SJSA1 (cell line): ENCODE measurements at places on chromosomes 7 and 10. TPM values are rescaled to one million over a fixed set of nuclear protein-coding genes. Genes with fewer than 3 reads are reported as not detected.

The SPDYE6 gene
- total RNA-seq: not detected in 2 replicates

The CCDC146 gene
- total RNA-seq: 1.9 TPM in 1 of 2 replicates, not detected in the other

The ZP3 gene
- total RNA-seq: 0.58 and 3.7 TPM in 2 replicates

The NPTX2 gene
- total RNA-seq: 138 and 160 TPM in 2 replicates

The ACBD7 gene
- total RNA-seq: 7.3 and 9.1 TPM in 2 replicates

The PRKAR1B gene
- 7.3 and 26.2 TPM in 2 replicates for total RNA-seq

- no peak for DNase-seq
These were observed 739.5 kb downstream of the SORCS1 start for GRCh38 chr10:106424981-106425380.

GRCh38 chr10:89342206-89342958 lies 14.6 kb downstream of the IFIT3 start:
- no peak for DNase-seq

- DNase-seq: no peak
These were observed 9.6 kb downstream of the GDF10 start for GRCh38 chr10:47309408-47310089.

DNA sequence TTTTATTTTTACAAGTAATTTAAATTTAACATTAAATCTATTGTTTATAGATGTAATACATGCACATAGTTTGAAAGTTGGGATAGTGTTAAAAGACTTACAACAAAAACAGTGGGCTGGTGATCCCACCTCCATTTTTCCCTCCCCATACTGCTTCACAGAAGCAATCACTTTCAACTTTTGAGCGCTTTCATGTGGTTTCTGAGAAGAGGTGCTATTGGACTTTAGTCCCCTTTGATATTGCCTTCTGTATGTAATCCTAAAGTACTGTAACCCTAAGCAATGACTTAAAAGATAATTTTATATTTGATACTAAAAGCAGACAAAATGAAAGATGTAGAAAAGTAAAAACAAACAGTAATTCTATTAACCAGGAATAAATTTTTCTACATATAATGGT lies 88.1 kb upstream of the FAM171A1 start:
- DNase-seq: no peak

DNA sequence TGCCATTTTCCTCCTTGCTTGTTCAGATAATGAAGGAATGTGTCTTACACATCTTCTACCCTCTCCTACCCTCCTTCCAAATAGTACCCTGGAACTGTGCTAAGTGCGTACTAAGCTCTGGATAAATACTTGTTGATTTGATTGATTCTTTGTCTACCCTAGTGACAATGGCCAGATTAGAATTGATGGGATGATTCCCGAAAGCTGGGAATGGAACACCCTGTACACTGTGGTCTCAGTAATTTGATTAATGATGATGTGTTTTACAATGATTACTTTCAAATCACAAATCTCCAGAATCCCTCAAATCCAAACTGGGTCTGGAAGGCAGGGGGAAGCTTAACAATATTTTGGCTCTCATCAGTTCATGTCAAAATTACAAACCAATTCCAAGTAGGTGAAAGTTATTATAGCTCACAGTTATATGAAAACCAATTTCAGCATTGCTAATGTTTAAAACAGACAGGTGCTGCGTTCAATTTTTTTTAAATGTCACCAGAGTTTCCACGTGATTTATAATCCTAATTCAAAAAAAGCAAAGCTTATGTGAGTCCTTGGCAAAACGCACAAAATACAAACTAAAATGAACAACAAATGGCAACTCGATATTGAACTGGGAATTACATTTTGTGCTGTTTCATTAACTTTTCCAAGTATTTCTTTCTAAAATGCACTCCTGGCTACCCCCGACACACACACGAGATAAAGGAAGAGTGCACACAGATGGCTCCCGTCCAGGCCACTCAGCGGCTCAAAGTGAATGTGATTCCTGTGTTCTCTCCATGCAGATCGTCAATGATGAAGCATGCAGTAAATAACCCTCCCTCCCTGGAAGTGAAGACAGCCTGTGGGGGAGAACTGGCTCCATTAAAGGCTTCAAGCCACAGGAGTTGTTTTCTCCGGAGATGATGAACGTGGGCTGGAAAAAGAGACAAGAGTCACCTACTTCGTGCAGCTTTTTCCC lies 21.7 kb upstream of the ADRB1 start:
- no peak for DNase-seq

The IL6 gene
- 3.3 and 5.8 TPM in 2 replicates for total RNA-seq

DNA sequence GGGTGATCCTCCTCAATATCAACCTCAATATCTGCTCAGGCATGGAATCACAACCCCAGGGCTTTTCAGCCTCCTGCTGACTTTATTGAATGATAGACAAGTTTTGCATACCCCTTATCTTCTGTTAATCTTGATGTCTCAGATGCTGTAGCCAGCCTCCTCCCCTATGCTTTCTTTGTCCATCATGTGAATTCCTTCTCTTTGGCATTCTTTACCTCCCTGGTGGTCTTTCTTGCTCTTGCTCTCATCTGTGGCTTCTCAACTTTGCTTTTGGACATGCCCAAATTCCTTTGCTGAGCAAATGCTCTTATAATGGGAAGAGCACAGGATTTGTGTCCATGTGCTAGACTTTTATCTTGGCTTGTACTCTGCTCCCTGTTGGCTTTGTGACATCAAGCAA lies 73.4 kb upstream of the FAM13C start:
- DNase-seq: no peak

- DNase-seq: no peak
These were observed 210.3 kb downstream of the TRIL start for GRCh38 chr7:28747854-28748253.

- DNase-seq: peak; percentile 28
These were observed 44.8 kb downstream of the ADCYAP1R1 start for GRCh38 chr7:31096877-31097258.

The UCN3 gene
- not detected in 2 replicates for total RNA-seq

- no peak for DNase-seq
These were observed 316.3 kb downstream of the FRMD4A start for GRCh38 chr10:14014423-14014822.

GRCh38 chr10:5587151-5588079 lies 62.7 kb downstream of the CALML3 start:
- no peak for DNase-seq

- no peak for DNase-seq
These were observed 93.8 kb downstream of the ADD3 start for GRCh38 chr10:110101464-110102144.

DNA sequence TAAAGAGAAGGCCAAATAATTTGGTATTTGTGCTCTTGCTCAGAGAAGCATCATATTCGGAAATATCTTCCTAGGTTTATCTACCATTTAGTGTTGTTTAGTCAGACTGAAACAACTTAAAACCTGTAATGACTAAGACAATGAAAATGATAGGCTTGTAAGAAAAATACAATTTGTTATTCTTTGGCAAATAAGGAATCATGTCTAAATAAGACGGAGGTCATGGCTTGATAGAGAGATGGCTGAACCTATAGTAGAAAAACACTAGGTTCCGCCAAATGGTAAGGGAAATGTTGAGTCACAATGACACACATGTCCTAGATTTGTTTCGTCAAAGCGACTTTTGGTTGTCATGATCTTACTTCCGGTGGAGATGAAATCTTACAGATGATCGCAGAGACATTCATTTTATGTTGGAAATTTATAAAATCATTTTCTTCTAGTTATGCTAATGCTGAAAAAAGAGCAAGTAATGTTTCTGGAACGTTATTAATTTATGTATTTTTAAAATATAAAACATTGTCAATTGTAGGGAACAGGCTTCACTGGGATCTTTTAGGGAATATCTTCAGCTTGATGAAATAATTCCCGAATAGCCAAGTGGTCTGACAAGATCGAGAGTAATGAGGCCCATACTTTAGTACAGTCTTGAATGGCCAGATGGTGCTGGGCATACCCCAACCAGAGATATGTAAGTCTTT lies 1.0 kb downstream of the SRGN start:
- DNase-seq: no peak

The RSBN1L gene
- 14.9 and 15.3 TPM in 2 replicates for total RNA-seq

The BBIP1 gene
- total RNA-seq: 33.6 and 44.5 TPM in 2 replicates

DNA sequence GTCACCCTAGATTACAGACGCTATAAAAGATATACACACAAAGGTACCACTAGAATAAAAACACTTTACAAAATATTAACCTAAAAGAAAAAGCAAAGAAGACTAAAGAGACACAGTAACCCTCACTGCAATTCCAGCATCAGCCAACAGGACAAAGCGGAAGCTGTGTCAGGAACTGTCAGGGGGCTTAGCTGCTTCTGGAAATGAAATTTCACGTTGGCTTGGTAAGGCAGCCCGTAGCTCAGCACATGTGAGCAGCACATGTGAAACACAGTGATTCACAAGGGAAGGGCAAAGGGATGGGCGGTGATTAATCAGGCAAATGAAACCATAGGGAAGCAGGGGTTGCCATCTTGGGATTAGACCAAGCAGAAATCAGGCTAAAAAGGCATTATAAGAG lies 195.4 kb downstream of the MGMT start:
- no peak for DNase-seq

DNA sequence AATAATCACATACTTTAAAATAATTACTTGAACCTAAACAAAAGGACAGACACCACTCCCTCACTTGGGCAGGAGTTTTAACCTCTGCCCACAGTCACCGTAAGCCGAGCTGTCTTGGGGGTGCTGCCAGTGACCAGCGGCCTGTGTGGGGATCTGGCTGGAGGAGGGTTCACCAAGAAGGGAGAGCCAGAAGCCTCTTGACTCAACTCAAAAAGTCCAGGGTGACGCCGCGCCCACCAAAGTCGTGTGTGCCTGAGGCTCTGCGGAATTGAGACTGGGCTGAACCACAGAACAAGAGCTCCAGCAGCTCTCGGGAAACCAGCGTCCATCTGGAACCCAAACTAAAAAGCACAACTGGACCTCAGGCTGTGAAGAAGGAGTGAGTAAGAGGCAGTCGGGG lies 35.8 kb downstream of the ZFAND2A start:
- no peak for DNase-seq

The OR2A7 gene
- total RNA-seq: not detected in 2 replicates

GRCh38 chr7:127953423-127954356 lies 77.5 kb downstream of the LRRC4 start:
- DNase-seq: no peak

The LLCFC1 gene
- not detected in 2 replicates for total RNA-seq

DNA sequence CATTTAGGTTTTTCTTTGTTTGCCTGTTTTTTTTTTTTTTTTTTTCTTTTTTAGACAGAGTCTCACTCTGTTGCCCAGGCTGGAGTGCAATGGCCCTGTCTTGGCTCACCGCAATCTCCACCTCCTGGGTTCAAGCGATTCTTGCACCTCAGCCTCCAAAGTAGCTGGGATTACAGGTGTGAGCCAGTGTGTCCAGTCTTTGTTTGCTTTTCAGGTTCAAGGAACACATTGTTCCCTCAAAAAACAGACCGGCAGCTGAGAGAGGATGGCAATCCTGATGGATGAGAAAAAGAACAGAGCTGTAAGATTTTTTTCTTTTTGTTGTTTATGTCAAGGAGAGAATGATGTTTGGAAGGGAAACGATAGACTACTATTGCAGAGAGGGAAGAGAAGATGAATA lies 23.3 kb upstream of the RHOBTB1 start:
- DNase-seq: no peak

DNA sequence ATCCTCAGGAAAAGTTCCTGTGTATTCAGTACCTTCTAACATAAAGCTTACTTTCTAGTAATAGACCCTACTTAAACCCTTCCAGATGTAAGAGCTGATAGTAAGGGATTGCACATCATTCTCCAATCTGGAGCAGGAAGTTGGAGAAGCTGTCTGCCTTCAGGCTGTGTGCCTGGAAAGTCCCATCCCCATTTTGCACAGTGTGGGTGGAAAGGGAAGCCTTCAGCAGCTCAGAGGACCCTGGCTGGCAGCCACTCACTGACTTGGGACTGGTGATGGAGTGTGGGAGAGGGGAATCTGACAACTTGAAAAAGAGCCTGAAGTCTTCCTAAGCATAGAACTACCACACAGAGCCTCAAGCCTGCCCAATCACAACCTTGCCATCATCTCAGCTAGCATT lies 164.1 kb upstream of the ADO start:
- DNase-seq: no peak

DNA sequence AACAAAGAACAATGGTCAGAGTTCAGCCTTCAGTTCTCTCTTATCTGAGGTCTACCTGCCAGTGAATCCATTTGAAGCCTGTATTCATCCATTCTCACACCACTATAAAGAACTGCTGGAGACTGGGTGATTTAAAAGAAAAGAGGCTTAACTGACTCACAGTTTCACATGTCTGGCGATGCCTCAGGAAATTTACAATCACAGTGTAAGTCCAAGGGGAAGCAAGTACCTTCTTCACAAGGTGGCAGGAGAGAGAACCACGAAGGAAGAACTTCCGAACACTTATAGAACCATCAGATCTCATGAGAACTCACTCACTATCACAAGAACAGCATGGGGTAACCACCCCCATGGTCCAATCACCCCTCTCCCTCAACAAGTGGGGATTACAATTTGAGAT lies 33.0 kb upstream of the SLC25A13 start:
- DNase-seq: no peak

The PDK4 gene
- total RNA-seq: not detected in 2 replicates

- DNase-seq: no peak
These were observed 140.0 kb upstream of the PHYHIPL start for GRCh38 chr10:59036311-59037017.
